ENCODE measurements at places on chromosomes 16 and 17.
A peak's percentile ranks its signal among the peaks of the same experiment; 100 is the strongest.

- no peak for DNase-seq
These were observed 68.9 kb downstream of the SNX11 start for GRCh38 chr17:48176471-48176855.

- DNase-seq: no peak
These were observed 130.5 kb downstream of the OR1D5 start for GRCh38 chr17:2932946-2933345.

GRCh38 chr16:51326131-51326856, 175.2 kb upstream of the SALL1 start:
- no peak for DNase-seq

- no peak for DNase-seq
These were observed 9.2 kb downstream of the HERPUD1 start for GRCh38 chr16:56941092-56941491.

DNA sequence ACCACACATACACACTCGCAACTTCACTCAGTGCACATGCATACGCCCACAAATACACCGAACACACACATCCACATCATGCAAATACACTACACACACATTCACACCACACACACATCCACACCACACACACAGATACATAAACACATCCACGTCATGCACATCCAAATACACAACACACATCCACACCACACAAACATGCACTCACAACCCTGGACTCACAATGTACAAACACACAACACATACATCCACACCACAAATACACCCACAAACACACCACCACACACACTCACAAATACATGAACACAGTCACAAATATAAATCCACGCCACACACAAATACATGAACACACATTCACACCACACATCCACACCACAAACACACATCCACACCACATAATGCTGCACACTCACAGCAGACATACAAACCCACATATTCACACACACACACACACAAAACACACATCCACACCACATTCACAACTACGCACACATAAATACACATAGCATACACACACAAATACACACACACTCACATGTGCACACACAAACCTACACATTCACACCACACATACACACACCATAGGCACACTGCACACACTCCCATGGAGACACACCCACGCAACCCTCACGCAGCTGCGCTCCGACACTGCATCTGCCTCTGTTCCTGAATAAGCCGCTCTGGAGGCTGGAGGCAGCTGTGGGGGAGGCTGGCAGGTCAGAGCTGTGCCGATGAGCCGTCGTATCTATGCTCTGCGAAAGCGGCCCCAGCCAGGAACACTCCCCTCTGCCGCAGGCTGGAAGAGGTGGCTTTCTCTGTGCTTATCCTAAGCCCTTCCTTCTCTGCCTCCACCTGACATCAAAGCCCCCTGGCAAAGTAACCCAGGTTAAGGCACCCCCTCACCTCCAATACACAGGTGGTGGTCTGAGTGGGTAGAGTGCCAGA, 141.8 kb downstream of the GRIN2A start:
- DNase-seq: no peak

DNA sequence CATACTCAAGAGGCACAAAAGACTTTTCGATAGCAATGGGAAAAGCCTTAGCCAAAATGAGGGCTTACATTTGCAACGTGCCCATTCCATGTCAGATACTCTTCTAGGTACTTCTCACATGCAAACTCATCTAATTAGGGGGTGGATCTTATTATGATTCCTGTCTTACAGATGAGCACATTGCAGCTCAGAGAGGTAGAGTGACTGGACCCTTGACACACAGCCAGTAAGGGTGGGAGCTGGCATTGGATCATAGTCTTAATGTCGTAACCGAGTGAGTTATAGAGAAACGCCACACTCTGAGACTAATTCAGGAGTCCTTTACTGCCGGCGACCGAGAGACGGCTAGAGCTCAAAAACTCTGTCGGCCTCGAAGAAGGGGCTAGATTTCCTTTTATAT, 78.8 kb upstream of the GRIN2A start:
- no peak for DNase-seq

DNA sequence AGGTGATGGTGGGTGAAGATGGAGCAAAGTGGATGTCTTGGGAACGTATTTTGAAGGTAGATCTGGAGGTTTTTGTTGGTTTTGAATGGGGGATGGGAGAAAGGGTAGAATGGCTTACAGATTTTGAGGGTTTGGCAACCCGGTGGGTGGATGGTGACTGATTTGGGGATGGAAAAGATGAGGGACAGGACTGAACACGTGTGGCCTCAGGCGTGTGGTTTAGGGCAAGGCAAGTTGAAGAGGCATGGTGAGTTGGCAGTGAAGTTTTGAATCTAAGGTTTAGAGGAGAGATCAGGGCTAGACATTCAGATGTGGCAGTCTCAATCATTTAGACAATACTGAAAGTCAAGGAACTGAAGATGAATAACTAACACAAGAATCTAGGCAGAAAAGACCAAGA, 5.0 kb upstream of the DCTPP1 start:
- no peak for DNase-seq

- DNase-seq: no peak
These were observed 49.7 kb downstream of the EPN2 start for GRCh38 chr17:19286751-19287341.

DNA sequence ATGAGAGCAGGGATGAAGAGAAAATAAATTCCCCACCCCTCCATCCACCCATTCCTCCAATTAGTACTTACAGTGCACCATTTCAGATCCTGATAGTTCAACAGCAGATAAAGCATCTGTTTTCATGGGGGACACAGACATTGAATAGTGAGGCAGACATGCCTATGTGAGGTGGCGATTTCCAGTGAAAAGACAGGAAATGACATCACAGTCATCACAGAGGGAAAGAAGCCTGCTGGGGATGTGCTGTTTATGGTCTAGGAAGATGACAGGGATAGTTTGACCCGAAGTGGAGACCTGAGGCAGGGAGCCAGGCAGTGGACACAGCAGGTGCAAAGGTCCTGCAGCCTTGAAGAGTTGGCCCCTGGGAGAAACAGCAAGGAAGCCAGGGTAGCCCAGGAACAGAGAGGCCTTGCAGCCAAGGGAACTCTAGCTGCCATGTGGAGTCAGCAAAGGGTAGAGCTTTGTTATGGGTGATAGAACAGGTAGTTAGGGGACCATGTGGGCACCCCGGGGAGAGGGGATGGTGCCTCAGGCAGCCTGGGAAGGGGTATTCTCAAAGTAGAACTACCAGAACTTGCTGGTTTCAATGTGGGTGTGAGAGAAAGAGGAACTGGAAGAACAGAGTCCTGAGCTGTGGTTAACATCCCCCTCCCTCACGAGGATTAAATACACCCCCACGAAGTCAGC, 256.6 kb downstream of the CPPED1 start:
- no peak for DNase-seq

GRCh38 chr16:21940570-21940969, 12.6 kb upstream of the UQCRC2 start:
- DNase-seq: no peak

GRCh38 chr16:83802554-83803205, 5.1 kb upstream of the HSBP1 start:
- DNase-seq: no peak

GRCh38 chr16:13779676-13780075, 140.3 kb upstream of the ERCC4 start:
- DNase-seq: no peak

GRCh38 chr16:46830902-46831647, at the start of gene C16orf87:
C16orf87 (minus strand) TSS chr16:46831180; CDS start chr16:46831149, 31 bp downstream.
- DNase-seq: peak; percentile 80
